Stimulated activated CD4-positive, alpha-beta T cell treated with anti-CD3 and anti-CD28 coated beads, Interleukin-15, amount 100 ng/mL, for 1 hour (primary cell): ENCODE measurements at places on chromosomes 13 and 19.

- no peak for DNase-seq
These were observed 185.0 kb downstream of the ZNF536 start for GRCh38 chr19:30557212-30557611.

- no peak for DNase-seq
These were observed 22.9 kb downstream of the CD70 start for GRCh38 chr19:6568010-6568526.

- no peak for DNase-seq
These were observed 24.1 kb downstream of the NKPD1 start for GRCh38 chr19:45136507-45137178.

DNA sequence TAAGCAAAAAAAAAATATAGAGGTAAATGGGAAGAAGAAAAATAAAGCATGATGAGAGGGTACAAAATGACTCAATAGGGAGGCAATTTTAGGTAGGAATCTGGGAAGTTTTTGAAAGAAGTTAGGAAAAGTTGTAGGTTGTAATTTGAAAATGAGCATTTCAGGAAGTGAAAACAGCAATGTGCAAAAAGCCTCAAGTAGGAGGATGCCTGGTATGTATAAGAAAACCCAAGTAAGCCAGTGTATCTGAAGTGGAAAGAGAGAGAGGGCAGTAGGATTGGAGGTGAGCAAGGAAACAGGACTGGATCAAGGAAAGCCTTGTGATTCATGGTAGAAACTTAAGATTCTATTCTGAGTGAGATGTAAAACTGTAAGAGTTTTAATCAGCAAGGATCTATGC lies 121.6 kb upstream of the SPRY2 start:
- DNase-seq = no peak

GRCh38 chr13:42073683-42074082 lies 25.2 kb downstream of the DGKH start:
- DNase-seq = no peak
